Small intestine (tissue), 16 donors: ENCODE measurements at places on chromosomes 6 and 20. TPM values are rescaled to one million over a fixed set of nuclear protein-coding genes. Genes with fewer than 3 reads are reported as not detected.

Gene RSPO4
- polyA plus RNA-seq, result not detected

Gene CPNE5
- polyA plus RNA-seq, result 2.0 TPM

Gene PAX1
- polyA plus RNA-seq, result not detected

Gene SIM1
- polyA plus RNA-seq, result not detected

Gene TCP11
- polyA plus RNA-seq, result not detected

Gene MYL9
- 279 TPM for polyA plus RNA-seq

Gene CALHM5
- under 0.01 TPM for polyA plus RNA-seq

Gene CTSZ
- 277 TPM for polyA plus RNA-seq

Gene PAK5
- not detected for polyA plus RNA-seq

Gene CST5
- not detected for polyA plus RNA-seq

Gene HFE
- polyA plus RNA-seq, result 0.67 TPM

Gene EDEM2
- polyA plus RNA-seq, result 17.0 TPM

Gene HLA-B
- 569 TPM for polyA plus RNA-seq

Gene OR2J3
- not detected for polyA plus RNA-seq

Gene RPN2
- polyA plus RNA-seq, result 32.9 TPM

Gene GPR6
- not detected for polyA plus RNA-seq

Gene SCAND1
- 283 TPM for polyA plus RNA-seq

Gene RNF182
- polyA plus RNA-seq, result 0.86 TPM

Gene SLC13A3
- 0.54 TPM for polyA plus RNA-seq

Gene MARCKS
- polyA plus RNA-seq, result 32.5 TPM

Gene SAMD5
- polyA plus RNA-seq, result 29.7 TPM

Gene ESR1
- polyA plus RNA-seq, result not detected

Gene TCF21
- polyA plus RNA-seq, result 10.8 TPM

Gene SLC17A9
- polyA plus RNA-seq, result 2.0 TPM

Gene COQ3
- polyA plus RNA-seq, result 13.1 TPM

Gene TTLL9
- polyA plus RNA-seq, result 0.38 TPM

Gene HLA-DRA
- polyA plus RNA-seq, result 428 TPM

Gene APOBEC2
- polyA plus RNA-seq, result 4.3 TPM

Gene SLC17A1
- polyA plus RNA-seq, result not detected

Gene SPTLC3
- 6.0 TPM for polyA plus RNA-seq

Gene CAGE1
- polyA plus RNA-seq, result not detected

Gene ZC3H12D
- 4.0 TPM for polyA plus RNA-seq

Gene HLA-G
- polyA plus RNA-seq, result 5.6 TPM

Gene BTN1A1
- polyA plus RNA-seq, result 0.48 TPM

Gene SIRT5
- 7.5 TPM for polyA plus RNA-seq

Gene RHAG
- polyA plus RNA-seq, result not detected
